ENCODE measurements at places on chromosomes 6 and 20. TPM values are rescaled to one million over a fixed set of nuclear protein-coding genes. Genes with fewer than 3 reads are reported as not detected.

KCNG1 gene
- total RNA-seq = 14.7 TPM

OOEP gene
- not detected for total RNA-seq

EPPIN gene
- total RNA-seq = not detected

ZC2HC1B gene
- total RNA-seq = not detected

RAMACL gene
- total RNA-seq = 0.43 TPM

RAET1E gene
- 3.8 TPM for total RNA-seq

SPEF1 gene
- 2.6 TPM for total RNA-seq

PROKR2 gene
- not detected for total RNA-seq

TNFAIP3 gene
- total RNA-seq = 21.1 TPM

TGM3 gene
- not detected for total RNA-seq

FOXC1 gene
- 4.6 TPM for total RNA-seq

ZBTB12 gene
- total RNA-seq = 3.5 TPM

WFDC10A gene
- not detected for total RNA-seq

SGK2 gene
- total RNA-seq = 9.9 TPM

GSTA1 gene
- total RNA-seq = not detected

TTBK1 gene
- total RNA-seq = 0.07 TPM

GPR31 gene
- total RNA-seq = not detected

MOG gene
- not detected for total RNA-seq

RSPO3 gene
- total RNA-seq = 85.2 TPM

CDH4 gene
- total RNA-seq = 7.7 TPM

LAMA4 gene
- total RNA-seq = 1.4 TPM

TRIM31 gene
- total RNA-seq = 1.4 TPM

C6orf15 gene
- total RNA-seq = not detected

RSPO4 gene
- not detected for total RNA-seq

HCK gene
- total RNA-seq = 0.06 TPM

HAO1 gene
- total RNA-seq = not detected

GMNN gene
- 53.7 TPM for total RNA-seq

LRRC73 gene
- total RNA-seq = 0.88 TPM

FERMT1 gene
- 13.4 TPM for total RNA-seq

MCM3 gene
- 73.8 TPM for total RNA-seq

All from A549 treated with GW870086 at 1 μM for 4 hours (cell line).